Cerebellar cortex (tissue), 1 donor: ENCODE measurements at places on chromosomes 6 and 20.

- DNase-seq: no peak
These were observed 152.4 kb upstream of the SNX9 start for GRCh38 chr6:157670466-157671186.

DNA sequence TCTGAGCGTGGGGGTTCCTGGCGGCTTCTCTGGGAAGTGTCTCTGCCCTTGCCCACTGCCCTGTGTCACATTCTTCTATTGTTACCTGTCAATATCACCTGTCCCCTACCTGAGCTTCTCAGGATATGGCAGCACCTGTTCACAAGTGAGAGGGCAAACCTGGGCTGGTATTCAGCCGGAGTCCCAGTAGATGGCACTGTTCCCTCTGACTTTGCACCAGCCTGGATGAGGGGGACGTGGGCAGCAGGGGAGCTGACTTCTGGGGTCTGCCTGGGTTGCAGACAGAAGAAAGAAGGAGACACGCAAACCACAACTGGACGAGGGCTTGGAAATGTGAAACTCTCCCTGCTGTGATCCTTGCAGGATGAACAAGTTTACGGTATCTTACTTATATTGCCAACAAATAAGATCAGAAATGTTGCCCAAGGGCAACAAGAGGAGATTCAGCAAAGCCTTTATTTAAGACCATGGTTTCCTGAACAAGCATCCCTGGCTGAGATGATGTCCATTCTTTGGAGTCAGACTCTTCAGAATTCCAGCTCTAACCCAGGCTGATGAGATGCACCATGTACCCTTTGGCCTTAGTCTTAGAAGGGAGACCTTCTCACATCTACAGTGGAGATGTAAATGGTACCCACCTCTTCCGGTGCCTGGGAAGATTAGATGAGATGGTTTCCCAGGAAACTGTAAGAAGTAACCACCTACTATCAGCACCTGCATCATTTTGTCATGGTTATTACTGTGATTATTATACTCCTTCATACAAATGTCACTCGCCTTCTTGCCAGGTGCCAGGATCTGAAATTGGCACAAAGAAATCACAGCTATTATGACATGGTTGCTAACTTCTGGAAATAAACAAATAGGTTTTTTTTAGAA is 400.0 kb upstream of the CDH4 start:
- peak; percentile 3 for DNase-seq

DNA sequence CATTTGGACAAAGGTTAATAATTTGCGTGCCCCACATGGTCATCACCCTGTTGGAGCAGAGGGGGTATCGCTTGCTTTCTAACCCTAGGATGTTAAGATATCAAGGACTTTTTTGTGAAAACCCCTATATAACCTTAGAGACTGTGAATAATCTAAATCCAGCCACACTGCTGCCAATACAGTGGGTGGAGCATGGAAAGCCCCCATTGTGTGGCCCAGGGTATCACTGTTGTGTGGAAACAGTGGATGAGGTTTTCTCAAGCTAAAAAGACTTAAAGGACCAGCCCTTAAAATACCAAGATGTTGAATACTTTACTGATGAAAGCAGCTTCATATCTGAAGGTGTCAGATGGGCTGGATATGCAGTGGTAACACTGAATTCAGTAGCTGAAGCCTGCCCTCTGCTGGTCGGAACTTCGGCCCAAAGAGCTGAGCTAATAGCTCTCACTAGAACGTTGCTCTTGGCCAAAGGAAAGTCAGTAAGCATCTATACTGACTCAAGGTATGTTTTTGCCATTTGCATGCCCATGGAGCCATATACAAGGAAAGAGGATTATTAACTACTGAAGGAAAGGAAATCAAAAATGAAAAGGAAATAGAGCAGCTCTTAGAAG is 695.2 kb downstream of the PHF3 start:
- peak; percentile 47 for DNase-seq

- DNase-seq: no peak
These were observed 343.0 kb downstream of the CD83 start for GRCh38 chr6:14460556-14460955.

- DNase-seq: no peak
These were observed 9.9 kb downstream of the MDFI start for GRCh38 chr6:41648070-41648585.

DNA sequence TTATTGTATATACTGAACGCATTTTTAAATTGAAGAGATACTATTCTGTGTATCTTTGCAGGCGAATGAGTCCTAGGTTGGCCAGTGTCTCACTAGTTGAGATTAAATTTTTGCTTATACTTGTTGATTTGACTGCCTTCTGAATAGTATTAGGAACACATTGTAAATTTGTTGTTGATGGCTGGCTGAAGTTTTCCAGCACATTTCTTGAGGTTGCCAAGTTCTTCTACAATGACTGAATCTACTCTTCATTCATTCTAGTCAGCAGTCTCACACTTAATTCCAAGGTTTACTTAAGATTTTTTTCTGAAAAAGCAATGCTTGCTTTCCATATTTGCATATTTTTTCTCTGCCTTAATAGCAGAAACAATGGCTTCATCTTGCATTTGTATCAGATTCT is 151.7 kb downstream of the ZFAND3 start:
- no peak for DNase-seq

- DNase-seq: no peak
These were observed 52.5 kb downstream of the ERMARD start for GRCh38 chr6:169803816-169804340.

- DNase-seq: no peak
These were observed 51.5 kb upstream of the TMEM170B start for GRCh38 chr6:11486051-11486450.

- DNase-seq: no peak
These were observed 134.2 kb downstream of the CEP57L1 start for GRCh38 chr6:109229536-109229935.

DNA sequence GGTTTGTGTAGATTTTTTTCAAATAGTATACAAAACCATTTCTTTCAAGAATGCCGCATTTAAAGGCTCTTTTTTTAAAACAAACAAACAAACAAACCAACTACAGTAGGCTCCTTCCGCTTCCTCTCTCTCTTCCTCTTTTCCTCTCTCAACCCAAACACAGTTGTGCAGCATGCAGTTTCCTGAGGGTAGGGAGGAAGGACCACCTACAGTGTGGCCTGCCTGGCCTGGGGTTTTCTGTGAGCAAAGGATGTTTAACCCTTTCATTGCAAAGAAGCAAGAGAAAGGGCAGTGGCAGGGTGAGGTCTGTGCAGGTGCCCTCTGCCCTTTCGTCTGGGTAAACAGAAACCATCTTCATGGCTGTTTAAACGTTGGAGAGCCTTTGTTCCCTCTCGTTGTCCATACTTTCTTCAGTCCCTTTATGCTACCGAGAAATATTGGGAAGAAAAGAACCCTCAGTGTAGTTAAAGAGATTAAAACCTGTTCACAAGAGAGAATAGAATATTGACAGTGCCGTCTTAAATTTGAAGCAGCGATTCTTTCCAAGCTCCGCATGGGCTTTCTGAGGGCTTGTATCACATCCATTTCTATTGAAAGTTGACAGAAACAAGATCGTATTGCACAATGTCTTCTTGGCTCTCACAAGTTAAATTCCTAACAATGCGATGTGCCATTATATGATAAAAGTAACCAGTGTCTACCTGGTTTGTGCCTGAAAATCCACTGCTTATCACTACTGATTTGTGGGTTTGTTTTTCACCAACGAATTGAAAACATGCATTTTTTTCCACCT is 215.5 kb upstream of the SNX9 start:
- no peak for DNase-seq

- DNase-seq: no peak
These were observed 51.9 kb upstream of the SAYSD1 start for GRCh38 chr6:39166912-39167290.

- DNase-seq: no peak
These were observed 11.2 kb upstream of the GPRC6A start for GRCh38 chr6:116840091-116840490.

- no peak for DNase-seq
These were observed 438.9 kb upstream of the ZNF337 start for GRCh38 chr20:26135325-26136110.

DNA sequence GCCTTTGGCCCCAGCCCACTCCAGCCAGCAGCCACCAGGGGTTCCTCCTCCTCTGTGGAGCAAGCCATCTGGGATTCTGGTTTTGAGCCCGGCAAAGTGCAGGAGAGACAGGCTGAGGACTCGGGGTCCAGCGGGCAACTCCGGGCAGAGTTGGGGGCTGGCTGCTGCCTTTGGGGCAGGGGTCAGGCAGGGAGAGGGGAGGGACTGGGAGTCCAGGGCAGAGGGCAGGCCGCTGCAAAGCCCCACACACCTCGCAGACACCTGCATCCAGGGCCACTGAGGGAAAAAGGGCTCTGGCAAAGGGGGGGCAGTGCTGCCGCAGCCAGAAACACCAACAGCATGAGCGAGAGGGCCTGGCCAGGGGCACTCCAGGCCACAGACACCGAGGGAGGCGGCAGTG is 8.8 kb downstream of the BIRC7 start:
- no peak for DNase-seq

DNA sequence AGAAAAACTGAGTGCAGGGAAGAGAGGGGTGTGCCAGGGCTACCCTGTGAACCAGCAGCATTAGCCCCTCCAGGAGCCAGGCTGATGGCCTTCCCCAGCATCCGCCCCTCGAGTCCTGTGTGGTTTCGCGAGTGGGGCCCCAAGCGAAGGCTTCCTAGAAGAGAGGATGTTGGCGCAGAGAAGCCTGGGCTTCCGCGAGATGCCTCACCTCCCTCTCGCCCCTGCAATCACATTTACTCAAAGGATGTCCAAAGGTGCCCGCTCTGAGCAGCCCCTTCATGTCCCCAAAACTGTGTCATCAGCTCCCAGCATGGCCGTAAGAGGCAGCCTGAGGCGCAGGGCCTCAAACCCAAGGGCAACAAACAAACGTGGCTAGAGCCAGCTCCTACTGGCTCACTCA is 111.7 kb downstream of the PREX1 start:
- no peak for DNase-seq
